Memory B cell (primary cell): ENCODE measurements at places on chromosomes 16 and 17.

DNA sequence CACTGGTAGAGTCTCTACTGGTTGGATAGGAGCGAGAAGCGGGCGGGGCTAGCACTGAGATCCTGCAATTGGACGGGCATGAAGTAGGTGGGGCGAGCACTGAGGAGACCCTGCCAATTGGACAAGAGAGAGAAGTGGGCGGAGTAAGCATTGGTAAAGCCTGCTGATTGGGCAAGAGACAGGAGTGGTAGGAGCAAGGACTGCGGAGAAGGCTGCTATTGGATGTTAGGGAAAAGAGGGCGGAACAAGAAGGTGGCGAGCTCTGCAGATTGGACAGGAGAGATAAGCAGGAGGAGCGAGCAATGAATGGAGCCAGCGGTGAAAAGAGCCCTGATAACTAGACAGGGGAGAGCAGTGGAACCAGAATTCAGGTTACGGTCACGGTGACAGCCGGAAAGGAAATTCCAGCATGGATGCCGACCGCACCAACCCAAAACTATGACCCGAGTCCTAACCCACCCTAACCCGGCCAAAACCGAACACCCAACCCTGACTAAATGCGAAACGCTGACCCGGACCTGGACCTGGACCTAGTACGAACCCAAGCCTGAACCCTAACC lies 4.8 kb downstream of the SCGB1C2 start:
- peak; percentile 7 for DNase-seq

GRCh38 chr16:56943761-56944375 lies 11.9 kb downstream of the HERPUD1 start:
- DNase-seq, result no peak

DNA sequence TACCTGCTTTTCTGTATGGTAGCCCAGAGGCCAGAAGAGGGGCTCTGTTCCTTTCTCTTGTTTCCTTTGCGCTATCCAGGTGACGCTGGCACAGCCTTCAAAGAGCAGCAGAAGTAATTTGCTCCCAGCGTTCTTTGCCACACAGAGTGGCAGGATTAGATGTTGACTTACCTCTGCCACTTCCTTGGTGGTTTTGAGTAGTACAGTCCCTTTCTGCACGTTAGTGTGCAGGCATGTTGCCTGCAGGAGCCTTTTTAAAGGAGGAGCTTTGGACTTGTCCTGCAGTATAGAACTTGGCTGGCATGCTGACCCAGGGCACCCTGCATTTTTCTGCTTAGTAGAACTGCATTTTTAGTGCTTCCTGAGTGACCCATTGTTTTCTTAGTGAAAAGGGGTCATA lies at the start of gene ABCC11:
Gene ABCC11 (minus strand): TSS at position 229 of the 400 bp plus-strand sequence. CDS start 15,618 bp downstream, outside the sequence.
- DNase-seq, result no peak

DNA sequence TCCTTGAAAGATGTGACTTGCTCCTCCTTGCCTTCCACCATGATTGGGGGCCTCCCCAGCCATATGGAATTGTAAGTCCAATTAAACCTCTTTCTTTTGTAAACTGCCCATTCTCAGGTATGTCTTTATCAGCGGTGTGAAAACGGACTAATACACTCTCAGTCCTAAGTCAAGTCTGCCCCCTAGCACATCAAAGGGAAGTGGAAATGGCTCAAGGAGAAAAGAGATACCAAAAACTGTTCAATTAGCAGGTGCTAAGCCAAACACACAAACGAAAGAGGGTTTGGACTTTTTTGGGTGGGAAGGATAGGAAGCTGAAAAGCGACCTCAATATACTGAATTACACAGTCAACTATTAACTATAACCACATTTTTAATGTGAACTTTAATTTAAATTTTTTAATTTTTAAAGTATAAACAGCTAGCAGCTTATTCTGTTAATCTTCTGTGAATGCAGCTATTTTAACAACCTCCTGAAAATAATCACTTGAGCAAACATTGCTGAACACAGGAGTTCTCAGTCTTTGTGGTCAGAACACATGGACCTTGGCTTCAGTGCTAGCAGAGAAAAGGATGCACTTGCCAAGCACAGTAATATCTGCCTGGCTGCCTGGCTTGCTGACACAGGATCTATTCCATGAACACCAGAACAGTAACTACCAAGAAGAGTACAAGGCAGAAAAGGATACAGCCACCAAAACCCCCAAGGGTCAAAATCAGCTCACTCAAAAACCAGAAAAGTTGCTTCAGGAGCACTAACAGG lies 10.9 kb downstream of the ZNF18 start:
- DNase-seq, result no peak

GRCh38 chr16:55871411-55872038 lies 3.6 kb downstream of the CES5A start:
- DNase-seq, result no peak

DNA sequence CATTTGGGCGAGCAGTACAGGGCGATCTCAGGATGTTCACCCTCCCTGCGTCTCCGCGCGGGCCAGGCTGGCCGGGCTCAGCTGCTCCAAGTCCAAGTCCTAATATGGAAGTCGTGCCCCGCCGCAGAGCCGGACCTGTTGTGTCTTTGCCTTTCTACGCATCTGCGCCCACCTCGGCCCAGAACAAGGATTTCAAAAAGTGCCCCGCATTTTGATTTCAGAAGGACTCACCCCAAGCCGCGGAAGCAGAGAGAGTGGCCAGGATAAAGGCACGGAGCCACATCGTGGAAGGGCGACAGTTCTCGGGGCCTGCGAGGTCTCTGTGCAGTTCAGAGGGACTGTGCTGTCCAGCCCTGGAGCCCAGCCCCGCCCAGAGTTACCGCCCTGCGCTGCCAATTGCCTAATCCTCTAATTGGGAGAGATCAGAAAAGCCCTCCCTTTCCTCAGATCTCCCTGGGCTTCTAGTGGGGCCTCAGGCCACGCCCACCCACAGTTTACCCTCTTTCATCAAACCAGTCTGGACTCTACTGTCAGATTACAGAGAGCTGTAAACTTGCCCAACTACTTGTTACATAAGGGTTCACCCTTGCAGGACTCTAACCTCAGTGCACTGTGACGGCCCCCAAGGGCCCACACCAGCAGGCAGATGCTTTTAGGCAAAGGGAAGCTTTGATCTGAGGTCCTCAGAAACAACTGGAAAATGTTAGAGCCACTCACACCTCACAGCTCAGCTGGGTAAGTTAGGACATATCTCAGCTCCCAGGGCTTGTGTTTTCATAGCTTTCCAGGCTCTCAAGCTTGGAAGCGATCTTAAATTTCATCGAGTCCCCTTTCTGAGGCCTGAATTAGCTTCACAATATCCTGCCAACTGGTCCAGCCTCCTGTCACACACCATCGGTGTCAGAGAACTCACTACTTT lies at the start of gene CES1:
Gene CES1 (minus strand): TSS at position 324 of the 919 bp plus-strand sequence. CDS start 41 bp downstream, at position 283.
- no peak for DNase-seq

DNA sequence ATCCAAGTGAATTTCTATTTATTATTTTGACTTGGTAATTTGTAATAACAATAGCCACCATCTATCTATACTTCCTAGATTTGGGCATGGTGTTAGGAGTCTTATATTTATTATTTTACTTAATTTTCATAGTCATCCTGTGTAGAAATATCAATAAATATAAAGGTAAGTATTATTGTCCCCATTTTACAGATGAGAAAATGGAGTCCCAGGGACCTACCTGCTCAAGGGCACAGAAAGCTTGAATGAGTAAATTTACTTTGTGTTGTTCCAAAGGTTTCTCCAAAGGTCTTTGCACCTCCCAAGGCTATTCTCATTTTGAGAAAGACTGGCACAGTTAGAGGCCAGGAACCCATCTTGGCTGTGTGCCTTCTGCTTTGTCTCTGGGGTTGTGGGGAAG lies 738.3 kb downstream of the WWOX start:
- no peak for DNase-seq

DNA sequence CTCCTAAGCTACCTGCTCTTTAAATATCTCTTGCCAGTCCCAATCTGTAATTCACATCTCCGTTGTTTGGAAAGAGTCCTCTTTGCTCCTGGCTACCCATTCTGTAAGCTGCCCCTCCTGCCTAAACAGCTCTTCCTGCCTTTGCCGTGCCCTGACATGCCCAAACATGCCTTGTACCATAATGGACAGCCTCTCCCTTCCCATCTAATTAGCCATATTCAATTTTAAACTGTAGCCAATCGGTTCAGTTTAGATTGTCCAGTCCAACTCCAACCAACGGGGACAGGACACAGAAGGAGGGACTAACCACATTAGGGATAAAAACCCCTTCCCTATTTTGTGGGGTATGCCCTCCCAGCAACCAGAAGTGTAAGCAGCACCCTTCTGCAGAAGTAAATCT lies 30.6 kb upstream of the CLEC3A start:
- no peak for DNase-seq

DNA sequence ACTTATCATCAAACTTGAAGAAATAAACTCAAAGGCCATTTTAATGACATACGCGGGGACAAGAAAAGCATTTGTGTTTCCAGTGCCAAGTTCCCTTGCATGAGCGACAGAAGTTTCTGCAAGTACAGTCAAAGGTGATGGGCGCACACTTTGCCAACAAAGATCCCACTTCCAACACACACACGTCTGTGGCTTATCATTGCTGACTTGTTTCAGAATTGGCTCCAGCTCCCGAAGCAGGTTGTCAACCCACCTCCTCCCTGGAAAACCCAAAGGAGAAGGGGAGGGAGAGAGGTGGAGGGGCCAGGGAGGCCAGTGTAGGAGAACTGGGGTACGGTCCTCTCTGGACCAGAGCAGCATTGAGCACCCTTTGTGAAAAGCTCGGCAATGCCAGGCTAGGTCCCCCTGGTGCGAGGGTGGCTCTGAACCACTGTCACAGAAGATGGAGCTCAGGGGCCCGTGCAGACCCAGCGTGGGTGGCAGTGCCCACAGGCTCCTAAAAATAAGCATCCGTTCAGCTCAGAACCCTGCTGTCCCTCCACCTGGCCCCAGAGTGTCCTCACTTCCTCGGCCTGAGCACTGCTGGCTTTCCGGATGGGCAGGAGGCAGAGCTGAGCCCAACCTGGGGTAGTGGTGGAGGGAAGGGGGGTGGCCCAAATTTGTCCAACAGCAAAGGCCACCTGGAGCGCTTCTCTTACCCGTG lies 33.2 kb downstream of the RBFOX3 start:
- DNase-seq, result no peak

- DNase-seq, result peak; percentile 19
These were observed 43.5 kb downstream of the SNX29 start for GRCh38 chr16:12020009-12020408.

- no peak for DNase-seq
These were observed 6.8 kb downstream of the COTL1 start for GRCh38 chr16:84611041-84611440.

GRCh38 chr16:320206-320605 lies 32.3 kb downstream of the AXIN1 start:
- DNase-seq, result no peak

GRCh38 chr16:88968589-88969280 lies 8.3 kb downstream of the CBFA2T3 start:
- no peak for DNase-seq

DNA sequence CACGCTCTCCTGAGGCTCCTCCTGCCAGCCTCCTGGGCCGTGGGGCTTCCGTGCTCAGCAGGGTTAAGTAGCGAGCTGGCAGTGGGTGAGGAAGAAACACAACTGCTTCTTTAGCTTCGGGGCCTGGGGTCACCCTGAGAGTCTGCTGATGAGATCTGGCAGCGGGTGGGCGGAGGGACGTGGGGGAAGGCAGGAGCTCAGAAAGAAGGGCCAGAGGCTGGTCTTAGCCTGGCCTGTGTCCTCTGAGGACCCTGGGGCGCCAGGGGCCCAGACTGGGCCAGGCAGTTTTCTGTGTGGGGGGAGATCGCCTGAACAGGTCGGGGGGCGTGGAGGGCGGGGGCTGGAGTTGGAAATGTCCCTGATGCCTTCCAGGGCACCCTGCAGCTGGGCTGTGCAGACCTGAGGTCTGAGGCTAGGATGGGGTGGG lies 97.8 kb upstream of the GSE1 start:
- DNase-seq, result no peak

- no peak for DNase-seq
These were observed 4.3 kb upstream of the ZNF750 start for GRCh38 chr17:82843904-82844680.

DNA sequence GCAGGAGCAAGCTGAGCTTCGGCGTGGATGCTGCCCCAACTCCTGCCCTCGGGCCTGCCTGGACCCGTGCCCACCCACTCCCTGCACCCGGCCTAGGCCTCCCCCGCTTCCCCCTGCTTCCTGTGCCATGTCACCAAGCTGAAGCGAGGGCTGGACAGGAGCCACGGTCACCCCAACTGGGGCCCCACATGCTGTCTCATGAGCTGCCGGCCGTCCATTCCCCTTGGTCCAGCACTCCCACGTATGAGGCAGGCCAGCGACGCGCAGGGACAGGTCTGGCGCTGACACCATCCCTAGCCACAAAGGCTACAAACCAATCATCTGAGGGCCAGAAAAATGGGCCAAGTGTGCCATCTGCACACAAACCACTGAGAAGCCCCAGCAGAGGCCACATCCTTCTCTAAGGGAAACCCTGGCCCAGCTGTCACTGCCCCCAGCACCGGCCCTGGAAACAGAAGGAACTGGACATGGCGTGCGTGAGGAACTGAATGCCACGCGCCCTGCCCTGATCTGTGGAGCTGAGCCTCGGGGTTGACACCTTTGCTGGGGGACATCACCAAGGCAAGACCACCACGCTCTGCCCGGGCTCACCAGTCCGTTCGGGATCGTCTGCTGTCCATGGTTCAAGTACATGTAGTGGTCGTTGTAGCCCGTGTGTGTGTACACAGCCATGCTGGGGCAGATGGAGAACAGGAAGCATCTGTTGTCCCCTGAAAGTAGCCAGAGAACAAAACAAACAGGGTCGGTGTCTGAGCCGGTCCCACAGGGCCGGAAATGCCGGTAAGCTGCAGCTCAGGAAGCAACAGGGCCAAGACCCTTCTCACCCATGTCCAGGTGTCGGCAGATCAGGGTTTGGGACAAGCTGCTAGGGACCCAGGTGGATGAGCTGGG lies 22.2 kb downstream of the MEAK7 start:
- DNase-seq, result no peak

- no peak for DNase-seq
These were observed 228.2 kb downstream of the SOX9 start for GRCh38 chr17:72349011-72349410.

DNA sequence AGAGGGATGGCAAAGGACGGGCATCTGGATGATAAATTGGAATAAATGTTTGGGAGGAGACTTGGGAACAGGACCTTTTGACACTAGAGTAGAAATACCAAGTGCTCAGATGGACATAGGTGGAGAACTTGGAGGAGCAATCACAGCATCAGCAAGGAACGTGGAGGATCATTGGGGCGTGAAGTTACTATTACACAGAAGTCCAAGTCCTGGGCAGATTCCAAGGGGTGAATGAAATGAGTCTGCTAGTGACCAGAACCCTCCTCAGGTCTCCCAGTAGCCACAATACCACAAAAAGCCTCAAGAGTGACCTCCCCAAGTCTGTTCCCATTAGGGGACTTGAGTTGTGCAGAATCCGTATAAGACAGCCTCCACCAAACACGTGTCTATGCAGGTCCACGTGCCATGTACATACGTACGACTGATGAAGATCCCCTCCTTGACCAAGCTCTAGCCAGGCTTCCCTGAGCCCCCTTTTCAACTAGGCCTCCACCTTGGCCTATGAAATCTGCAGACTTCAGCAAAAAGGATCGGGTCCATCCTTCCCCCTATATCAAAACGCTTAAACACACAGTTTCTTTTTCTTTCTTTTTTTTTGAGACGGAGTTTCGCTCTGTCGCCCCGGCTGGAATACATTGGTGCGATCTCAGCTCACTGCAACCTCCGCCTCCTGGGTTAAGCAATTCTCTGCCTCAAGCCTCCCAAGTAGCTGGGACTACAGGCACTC lies 2.2 kb downstream of the C17orf67 start:
- no peak for DNase-seq

GRCh38 chr16:29975134-29975538 lies 1.5 kb downstream of the TAOK2 start:
- DNase-seq, result no peak
